ENCODE measurements at places on chromosomes 1 and 21.

- DNase-seq: no peak
Measured at GRCh38 chr21:44910229-44911067, 10.3 kb downstream of the ITGB2 start.

GRCh38 chr1:209370241-209370995 is 213.1 kb upstream of the CAMK1G start:
- no peak for DNase-seq

- DNase-seq: no peak
Measured at GRCh38 chr1:184272175-184272866, 114.5 kb upstream of the C1orf21 start.

DNA sequence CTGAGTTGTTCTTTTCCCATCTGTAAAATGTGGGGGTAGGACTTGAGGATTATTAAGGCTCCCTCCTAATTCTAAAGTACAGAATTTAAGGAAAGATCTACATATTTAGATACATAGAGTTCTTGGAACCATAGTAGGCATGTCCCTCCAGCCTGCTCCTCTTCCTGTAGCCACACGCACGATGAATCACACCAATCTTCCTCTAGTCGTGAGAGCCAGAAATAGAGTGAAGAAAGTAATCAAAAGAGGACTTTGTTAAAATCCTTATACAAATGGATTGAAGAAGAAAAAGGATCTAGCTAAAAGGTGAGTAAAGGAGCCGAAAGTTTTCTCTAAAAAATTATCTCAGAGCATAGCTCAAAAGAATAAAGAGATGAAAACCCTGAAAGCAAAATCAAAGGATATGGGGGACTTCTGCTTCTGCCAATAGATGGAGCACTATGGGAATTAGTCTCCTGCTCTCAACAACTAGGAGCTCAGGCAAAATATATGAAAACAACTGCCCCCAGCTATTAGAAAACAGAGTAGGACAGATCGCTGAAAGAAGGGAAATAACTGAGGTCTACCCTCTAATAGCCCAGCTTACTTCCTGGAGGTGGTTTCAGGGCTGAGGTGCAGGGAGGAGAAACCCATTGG is 8.5 kb downstream of the C1orf141 start:
- DNase-seq: no peak

GRCh38 chr1:118920124-118920717 is 67.9 kb downstream of the TBX15 start:
- no peak for DNase-seq

GRCh38 chr1:212070720-212071302 is 35.3 kb downstream of the DTL start:
- DNase-seq: no peak

All from SK-N-DZ (cell line).